ENCODE measurements at places on chromosomes 5 and 9. TPM values are rescaled to one million over a fixed set of nuclear protein-coding genes. Genes with fewer than 3 reads are reported as not detected.

Gene BAAT
- total RNA-seq, result not detected

DNA sequence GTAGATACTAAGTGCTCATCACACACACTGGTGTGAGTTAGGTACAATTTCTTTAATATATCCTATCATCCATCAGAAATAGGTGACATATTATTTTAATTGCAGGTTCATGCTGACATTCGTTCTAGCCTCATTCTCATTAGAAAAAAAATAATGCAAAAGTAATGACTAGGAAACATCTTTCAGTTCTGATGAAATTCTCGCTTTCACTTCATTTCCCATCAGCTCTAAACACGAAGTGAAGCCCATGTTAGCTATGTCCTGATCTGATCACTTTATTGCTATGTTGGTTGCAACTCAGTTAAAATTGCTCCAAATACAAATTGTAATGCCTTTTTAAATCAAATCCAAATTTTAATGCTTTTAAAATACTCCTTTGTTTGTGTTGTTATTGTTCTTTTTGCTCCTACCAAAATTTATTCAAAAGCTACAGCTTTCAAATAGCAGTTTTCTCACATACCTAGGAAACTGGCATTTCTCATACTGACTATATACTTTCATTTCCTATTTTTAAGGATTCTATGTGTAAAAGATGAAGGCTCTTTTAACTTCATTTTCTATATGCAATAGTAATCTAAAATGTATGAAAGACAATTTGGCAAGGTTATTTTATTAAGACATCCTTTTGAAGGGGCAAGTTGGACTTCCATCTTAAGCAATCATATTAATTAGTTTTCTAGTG is 1237.8 kb upstream of the ACO1 start:
- DNase-seq, result no peak

Gene TMEM171
- total RNA-seq, result not detected

DNA sequence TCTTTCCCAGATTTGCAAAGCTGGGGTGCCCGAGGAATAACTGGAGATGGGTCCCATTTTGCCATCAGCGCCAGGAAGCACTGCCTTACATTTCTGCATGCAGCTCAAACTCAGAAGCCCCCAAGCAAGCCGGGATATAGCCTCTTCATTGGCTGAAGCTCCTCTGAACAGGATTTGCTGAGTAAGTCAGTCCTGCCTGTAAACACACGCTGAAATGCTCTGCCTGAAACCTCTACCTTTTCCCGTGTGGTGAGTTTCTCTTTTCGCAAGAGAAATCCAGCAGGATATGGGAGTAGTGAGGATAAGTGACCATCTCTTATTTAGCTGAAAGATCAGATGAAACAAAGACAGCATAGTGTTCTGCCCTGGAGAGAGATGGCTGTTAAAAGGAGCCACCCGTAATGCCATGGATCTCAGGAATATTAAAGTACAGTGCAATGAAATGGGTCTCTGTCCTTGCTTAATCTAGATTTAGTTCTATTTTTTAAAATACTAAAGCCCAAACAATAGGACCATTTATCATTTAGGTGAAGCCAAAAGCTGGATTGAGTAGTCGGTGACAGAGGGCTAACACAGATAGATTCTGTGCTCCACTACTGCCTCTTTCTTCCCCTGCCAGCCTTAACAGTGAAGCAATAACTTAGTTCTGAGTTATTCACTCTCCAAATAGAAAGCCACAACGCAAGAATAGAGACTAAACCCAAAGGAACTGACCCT is 177.5 kb upstream of the PPP2R2B start:
- DNase-seq, result no peak

- DNase-seq, result no peak
Measured at GRCh38 chr5:68793074-68793473, 300.7 kb upstream of the SLC30A5 start.

Gene FAM151B
- total RNA-seq, result 0.36 TPM

Gene CEL
- 2.2 TPM for total RNA-seq

Gene SPIN1
- 28.1 TPM for total RNA-seq

Gene MUSK
- total RNA-seq, result not detected

GRCh38 chr5:78506261-78507024 is 142.1 kb downstream of the LHFPL2 start:
- DNase-seq, result no peak

- DNase-seq, result no peak
Measured at GRCh38 chr9:81801190-81801589, 111.8 kb upstream of the TLE1 start.

GRCh38 chr9:34611811-34612787 is at the start of gene RPP25L:
TSS of gene RPP25L (minus strand) at chr9:34612097. CDS start at chr9:34611296, 801 bp downstream.
- DNase-seq, result peak; percentile 75

DNA sequence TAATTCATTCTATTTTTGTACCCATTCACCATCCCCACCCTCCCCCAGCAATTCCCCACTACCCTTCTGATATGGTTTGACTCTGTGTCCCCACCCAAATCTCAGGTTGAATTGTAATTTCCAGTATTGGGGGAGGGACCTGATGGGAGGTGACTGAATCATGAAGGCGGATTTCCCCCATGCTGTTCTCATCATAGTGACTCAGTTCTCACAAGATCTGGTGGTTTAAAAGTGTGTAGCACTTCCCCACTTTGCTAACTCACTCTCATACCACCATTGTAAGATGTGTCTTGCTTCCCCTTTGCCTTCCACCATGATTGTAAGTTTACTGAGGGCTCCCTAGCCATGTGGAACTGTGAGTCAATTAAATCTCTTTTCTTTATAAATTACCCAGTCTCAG is 25.9 kb upstream of the TESK1 start:
- DNase-seq, result no peak

- no peak for DNase-seq
Measured at GRCh38 chr5:170404398-170404797, 15.2 kb upstream of the KCNMB1 start.

- no peak for DNase-seq
Measured at GRCh38 chr9:12961276-12961809, 186.5 kb downstream of the LURAP1L start.

DNA sequence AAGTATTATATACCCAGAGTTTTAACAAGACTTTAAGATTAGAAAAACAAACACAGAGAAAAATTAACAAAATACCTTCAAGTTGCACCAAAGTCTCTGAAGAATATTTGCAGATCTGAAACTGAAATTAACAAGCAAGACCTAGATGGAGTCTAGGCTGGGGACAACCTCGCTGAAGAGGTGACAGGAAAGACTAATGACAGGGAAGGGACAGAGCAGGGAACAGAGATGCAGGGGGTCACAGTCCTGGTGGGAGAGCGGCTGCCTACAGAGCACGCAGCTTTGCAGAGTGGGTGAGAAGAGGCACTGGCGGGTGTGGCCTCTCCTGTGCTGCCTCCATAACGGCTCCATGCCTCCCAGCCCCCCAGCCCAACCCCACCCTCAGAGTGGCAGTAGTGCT is 13.5 kb downstream of the RETREG1 start:
- no peak for DNase-seq

- peak; percentile 27 for DNase-seq
Measured at GRCh38 chr9:33178972-33179697, 12.0 kb upstream of the B4GALT1 start.

DNA sequence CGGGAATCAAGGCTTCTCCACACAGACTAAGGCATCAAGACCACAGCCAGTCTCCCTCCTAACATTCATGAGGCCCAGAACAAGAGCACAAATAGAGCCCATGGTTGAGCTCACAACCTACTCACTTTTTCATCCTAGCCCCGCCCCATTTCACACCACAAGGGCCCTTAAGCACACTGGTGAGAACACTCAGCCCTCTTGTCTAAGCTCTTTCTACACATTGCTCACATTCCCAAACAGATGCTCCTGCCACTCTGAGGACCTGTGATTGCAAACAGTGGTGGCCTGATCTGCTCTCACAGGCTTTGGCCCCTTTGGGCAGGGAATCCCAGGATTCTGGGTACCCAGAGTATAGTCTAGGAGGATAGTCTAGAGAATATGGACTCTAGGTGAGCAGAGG is 54.0 kb downstream of the FEM1C start:
- no peak for DNase-seq

Gene GRIN1
- not detected for total RNA-seq

DNA sequence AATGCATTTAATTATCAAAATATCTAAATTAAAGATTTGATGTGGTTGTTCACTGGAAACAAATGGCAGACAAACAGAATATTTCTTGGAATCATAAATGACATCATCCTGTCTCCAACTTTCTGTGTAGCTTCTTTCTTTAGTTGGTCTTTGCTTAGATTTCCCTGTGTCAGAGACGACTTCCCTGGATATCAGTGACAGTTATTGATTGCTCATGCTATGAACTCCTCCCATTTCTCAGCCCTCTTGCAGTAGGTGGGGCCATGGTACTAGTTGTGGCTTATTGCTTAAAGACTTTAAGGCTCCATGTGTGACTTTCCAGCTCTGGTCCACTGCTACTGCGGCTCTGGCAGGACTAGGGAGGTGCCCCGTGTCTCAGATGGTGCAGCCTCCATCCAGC is 592.6 kb downstream of the MTRR start:
- no peak for DNase-seq

DNA sequence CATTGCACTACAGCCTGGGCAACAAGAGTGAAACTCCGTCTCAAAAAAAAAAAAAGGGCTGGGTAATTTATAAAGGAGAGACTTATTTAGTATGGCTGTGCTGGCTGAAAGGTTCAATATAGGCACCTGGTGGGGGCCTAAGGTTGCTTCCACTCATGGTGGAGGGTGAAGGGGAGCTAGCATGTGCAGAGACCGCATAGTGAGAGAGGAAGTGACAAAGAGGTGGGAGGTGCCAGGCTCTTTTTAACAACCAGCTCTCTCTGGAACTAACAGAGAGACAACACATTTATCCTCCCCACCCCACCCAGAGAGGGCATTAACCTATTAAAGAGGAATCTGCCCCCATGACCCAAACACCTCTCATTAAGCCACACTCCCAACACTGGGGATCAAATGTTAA is 28.9 kb upstream of the SERINC5 start:
- peak; percentile 49 for DNase-seq

DNA sequence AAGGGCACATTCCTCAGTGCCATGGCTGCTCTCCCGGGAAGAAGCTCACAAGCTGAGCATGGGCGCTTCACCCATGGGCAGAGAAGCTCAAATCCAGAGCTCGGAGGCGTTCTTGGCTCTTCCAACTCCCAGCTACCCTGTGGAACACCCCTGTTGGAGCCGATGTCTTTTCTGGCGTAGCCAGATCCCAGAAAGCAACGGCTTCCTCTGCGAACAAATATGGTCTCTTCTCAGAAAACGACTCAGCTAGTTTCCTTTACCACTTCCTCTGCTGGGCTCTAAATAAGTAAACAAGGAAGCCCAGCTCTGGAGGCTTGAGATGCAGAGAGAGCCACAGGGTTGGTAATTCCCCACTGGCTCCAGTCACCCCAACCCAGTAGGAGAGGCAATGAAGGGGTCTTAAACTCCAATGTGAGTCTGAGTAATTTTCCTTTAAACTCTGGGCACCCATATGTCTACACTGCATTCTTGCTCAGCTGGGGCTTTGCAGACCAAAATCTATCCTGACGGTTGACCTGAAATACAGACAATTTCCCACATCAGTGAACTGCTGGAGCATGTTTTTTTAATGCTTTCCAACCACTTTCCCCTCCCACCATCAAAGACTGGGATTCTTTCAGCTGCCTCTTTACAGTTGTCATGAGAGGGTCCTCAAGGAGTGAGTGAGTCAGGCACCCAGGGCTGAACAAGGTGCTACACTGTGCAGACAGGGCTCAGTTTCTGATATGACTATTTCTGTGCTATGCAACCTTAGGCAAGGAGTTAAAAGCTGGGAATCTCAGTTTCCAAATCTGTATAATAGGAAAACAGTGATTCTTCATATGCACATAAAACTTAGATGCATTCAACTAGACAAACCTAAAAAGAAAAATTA is at the start of gene LCP2:
TSS of gene LCP2 (minus strand) at position 189 of the 874 bp plus-strand sequence. CDS start at position 23, 166 bp downstream.
- DNase-seq, result peak; percentile 47

DNA sequence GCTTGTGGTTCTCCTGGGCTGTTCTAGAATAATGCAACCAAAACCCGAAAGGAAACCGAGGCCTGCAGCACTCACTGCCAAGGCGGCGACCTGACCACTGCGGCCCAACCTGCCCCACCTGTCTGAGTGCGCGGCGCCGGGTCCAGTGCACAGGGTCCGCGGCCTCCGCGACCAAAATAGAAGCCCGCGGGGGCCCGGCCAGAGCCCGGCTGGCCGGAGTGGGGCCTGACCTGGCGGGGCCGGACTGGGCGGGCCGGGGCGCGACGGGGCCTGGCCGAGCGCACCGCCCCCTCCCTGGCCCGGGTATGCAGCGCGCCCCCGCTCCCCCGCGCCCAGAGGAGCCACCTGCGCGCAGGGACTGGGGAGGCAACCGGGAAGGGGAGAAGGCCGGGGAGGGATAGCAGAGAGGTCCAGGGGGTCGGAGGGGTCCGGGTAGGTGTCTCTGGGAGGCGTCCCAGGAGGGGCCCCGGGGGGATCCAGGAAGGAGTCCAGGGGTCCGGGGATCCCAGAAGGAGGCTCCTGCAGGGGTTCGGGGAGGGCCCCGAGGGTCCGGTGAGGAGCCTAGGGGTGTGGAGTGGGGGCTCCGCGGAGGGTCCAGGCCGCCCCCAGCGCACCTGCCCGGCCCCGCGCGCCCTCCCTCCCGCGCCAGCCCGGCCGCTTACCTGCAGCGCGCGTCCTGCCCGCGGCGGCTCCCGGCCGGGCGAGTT is 503 bp downstream of the SEMA4D start:
- DNase-seq, result no peak

GRCh38 chr9:109351032-109351431 is 30.2 kb upstream of the EPB41L4B start:
- DNase-seq, result no peak

GRCh38 chr5:172009536-172010270 is 3.3 kb upstream of the FBXW11 start:
- no peak for DNase-seq

DNA sequence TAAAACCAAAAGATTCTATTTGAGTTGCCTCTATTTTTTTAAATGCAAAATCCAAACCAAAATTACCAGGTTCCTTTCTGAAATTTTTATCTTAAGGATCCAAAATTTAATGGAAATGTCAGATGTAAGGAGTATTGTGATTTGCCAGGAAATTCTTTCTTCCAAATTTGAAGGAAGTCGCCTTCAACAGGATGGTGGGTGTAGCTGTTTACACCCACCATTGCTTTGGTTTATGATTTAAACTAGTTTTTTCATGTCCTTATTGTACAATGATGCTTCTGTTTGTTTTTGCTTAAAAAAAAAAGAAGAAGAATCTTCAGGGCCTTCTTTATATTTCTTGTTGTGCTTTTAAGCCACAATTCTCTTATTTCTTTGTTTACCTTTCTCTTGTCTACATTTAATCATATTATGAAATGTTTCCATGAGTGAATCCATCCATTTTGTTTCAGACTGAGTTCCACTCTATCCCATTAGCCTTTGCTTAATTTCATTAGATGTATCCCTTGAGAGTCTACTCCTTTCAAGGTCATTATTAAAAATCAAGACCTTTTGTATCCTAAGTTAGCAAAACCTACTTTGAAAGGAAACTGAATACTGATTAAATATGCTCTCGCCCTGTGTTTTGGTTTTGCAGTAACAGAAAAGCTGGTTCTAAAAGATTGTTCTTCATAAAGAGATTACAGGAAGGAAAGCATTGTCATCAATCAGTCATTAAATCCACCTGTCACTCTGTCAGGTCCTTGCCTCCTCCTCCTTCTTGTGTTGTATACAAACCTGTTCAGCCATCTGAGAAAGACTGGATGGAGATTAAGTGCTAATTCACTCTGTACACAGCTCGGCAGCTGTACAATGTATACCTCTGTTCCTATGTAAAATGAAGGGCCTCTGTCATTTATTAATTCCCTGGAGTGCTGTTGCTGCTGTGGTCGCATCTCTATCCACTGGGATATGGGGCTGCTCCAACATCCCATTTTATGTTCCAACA is 45.5 kb upstream of the SLC2A8 start:
- DNase-seq, result no peak

GRCh38 chr9:76158713-76159112 is 235.5 kb downstream of the RFK start:
- DNase-seq, result no peak

GRCh38 chr5:107470295-107470582 is 200.5 kb downstream of the EFNA5 start:
- DNase-seq, result no peak
